ENCODE measurements at places on chromosomes 6 and 20.

DNA sequence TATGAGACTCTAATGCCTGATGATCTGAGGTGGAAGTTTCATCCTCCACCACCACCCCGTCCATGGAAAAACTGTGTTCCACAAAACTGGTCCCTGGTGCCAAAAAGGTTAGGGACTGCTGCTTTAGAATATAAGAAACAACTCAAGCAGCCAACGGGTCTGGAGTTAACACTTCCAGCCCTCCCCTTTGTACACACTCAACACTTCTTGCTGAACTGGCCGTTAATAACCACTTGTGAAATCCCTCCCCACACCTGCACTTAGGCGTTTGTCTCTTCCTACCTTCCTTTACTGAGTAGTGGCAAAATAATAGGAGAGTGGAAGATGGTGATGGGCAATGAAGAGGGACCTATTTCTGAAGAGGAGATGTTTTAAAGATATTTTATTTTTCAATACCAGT, 10.5 kb downstream of the SAYSD1 start:
- no peak for DNase-seq

DNA sequence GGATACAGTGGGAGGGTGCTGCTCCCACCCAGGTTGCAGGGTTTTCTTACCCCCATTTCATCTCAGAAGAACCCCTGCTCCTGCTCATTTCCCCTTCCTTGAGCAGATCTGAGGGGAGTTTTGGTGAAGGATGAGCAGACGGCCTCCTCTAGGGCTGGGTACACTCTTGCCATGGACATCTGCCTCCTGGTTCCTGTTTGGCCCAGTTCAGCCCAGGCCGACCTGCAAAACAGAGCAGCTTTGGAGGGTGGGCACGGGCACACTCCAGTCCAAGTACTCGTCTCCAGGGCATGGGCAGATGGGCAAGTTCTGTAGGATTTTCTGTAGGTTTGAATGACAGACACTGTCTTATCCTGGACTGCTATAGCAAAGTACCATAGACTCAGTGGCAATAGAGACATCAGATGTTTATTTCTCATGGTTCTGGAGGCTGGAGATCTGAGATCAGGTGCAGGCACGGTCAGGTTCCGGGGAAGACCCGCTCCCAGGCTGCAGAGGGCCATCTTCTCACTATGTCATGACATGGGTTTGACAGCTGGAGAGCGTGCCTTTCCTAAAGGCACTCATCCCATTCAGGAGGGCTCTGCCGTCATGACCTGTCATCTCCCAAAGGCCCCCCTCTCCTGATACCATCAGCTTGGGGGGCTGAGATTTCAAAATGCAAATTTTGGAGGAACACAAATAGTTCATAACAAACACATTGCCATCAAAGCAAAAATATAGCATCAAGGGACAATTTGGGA, 6.2 kb downstream of the NPBWR2 start:
- DNase-seq, result no peak

- DNase-seq, result no peak
Observed at GRCh38 chr20:51775241-51775640, 7.1 kb upstream of the ATP9A start.

DNA sequence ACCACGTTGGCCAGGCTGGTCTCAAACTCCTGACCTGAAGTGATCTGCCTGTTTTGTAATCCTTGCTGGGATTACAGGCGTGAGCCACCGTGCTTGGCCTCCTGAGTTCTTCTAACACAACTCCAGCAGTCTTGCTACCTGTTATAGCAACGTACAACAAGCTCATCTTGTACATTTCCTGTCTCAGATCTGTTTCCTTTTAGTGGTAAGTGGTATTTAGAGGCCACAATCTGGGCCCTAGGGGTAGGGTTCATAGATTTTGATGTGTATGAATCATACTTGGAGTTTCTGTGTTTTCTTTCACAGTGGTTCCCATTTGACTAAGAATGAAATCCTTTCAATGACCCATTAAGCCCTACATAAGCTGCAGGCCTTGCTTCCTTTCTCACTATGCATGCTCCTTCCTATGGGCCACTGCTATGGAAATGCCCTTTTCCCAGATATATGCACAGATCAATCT, 27.1 kb upstream of the SYNCRIP start:
- no peak for DNase-seq

GRCh38 chr6:25700761-25701160, 48.7 kb downstream of the SCGN start:
- no peak for DNase-seq

GRCh38 chr6:169502445-169502844, 199.4 kb downstream of the WDR27 start:
- no peak for DNase-seq

GRCh38 chr6:152160346-152160745, 352.9 kb downstream of the ESR1 start:
- DNase-seq, result no peak

- no peak for DNase-seq
Observed at GRCh38 chr6:55293116-55293515, 34.2 kb upstream of the GFRAL start.

DNA sequence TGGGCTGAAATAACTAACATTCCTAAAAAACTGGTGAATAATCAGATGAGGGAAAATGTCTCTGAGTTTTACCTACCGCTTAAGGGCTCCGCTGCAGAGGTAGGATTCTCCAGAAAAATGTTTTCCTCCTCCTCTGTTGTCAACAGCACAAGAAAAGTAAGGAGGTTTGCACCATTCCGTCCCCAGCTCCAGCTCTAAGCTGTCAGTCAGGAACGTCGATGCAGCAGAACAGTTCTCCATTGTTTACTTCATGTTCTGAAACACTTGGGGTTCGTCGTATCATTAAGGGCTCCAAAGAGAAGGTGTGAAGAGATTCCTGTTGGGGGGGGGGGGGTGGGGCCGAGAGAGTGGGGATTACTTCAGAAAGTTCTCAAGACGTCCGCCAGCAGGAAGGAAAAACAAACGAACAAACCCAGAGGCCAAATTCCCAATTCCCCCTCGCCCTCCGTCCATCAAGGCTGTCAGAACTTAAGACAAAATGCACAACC, 734 bp downstream of the MMS22L start:
- DNase-seq, result peak; percentile 27

DNA sequence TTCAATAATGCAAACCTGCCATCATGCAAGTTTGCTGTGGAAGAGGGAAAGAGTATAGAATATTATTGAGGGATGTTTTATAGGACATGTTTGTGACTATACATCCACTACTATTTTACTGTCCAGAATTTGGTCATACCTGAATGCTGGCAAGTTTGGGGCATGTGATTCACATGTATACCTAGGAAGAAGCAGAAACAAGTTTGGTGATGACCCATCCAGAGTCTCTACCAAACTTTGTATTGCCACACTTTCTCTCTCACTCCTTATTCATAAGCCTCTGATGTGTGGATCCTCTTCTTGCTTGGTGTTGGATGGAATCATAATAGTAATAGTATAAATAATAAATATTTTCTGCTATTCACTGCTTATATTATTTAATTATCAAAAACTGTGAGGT, 108.5 kb upstream of the FLRT3 start:
- no peak for DNase-seq

- DNase-seq, result peak; percentile 47
Observed at GRCh38 chr6:3336859-3337515, 78.2 kb downstream of the PSMG4 start.

- no peak for DNase-seq
Observed at GRCh38 chr6:155004576-155005372, 9.7 kb downstream of the TIAM2 start.

DNA sequence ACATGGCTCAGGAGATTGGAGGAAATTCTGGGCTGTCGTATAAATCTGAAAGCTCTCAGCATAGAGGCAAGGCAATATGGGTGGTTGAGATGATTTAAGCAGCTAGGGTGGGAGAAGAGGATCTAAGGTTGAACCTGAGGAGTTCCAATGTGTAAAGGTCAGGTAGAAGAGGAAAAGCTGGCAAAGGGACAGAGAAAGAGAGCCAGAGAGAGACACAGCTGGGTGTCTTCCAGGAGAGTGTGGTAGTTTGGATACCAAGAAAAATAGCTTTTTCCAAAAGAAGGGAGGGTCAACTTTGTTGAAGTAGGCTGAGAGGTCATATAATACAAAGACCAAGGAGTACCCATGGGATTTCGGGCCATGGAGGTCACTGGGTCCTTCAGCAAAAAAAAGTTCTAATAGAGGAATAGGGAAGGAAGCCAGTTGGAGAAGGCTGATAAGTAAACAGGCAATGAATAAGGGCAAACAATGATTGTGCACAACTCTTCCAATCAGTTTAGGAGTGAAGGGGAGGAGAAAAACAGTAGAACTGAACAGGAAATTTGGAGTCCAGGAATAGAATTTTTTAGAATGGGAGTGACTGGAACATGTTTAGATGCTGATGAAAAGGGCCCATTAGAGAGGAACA, 135.1 kb downstream of the QRSL1 start:
- no peak for DNase-seq

- no peak for DNase-seq
Observed at GRCh38 chr6:163954088-163954775, 539.7 kb downstream of the QKI start.

DNA sequence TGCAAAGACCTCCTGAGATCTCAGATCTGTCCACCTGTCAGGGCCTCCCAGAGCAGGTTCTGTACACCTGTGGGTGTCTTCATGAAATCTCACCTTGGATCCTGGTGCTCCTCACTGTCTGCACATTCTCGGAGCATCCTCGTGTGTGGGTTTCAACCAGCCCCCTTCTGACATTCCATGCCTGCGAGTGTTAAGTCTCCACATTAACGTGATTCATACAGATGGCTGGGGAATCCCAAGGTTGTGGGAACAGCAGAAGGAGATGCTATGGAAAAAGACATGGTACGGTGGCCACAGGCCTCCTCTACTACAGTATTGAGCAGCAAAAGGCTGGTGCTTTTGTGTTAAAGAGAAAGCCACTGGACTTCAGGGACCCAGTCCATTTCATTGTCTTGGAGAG, 556.5 kb downstream of the DHX35 start:
- DNase-seq, result no peak

DNA sequence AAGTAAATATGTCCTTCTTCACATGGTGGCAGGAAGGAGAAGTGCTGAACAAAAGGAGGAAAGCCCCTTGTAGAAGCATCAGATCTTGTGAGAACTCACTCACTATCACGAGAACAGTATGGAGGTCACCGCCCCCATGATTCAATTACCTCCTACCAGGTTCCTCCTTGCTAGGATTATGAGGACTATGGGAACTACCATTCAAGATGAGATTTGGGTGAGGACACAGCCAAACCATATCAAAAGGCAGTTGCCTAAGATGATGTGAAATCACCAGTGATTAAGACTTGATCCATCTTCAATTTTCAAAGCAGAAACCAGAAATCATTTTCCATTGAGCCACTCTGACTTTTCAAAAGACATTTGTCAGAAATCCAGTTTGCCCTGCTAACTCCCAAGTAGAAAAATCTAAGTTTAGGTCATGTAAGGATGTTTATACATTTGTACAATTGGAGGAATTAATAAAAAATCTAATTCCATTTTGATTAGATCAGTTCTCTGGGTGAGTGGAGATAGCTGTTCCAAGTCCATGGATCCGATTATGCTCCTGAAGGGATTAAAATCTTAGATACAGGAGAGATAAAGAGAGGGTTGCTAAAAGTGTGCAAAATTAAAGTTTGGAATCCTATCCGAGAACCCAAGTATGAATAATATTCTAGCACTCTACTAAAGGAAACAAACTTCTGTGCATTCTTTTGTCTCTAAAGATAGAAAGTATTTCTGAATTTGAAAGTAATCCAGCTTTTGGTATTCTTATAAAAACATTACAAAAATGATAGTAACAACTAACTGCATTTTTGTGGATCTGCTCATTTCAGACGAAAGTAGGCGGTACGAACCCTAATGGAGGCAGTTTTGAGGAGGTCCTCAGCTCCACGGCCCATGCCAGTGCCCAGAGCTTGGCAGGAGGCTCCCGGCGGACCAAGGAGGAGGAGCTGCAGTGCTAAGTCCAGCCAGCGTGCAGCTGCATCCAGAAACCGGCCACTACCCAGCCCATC, 39.5 kb downstream of the HDDC2 start:
- no peak for DNase-seq

- DNase-seq, result no peak
Observed at GRCh38 chr6:81204731-81205130, 547.8 kb downstream of the TENT5A start.

GRCh38 chr6:20707870-20708269, 173.6 kb downstream of the CDKAL1 start:
- DNase-seq, result no peak

GRCh38 chr6:80366714-80367113, 260.2 kb downstream of the BCKDHB start:
- no peak for DNase-seq

GRCh38 chr6:138596591-138596990, 97.3 kb upstream of the NHSL1 start:
- DNase-seq, result no peak

- no peak for DNase-seq
Observed at GRCh38 chr6:54074578-54075195, 36.6 kb upstream of the MLIP start.

DNA sequence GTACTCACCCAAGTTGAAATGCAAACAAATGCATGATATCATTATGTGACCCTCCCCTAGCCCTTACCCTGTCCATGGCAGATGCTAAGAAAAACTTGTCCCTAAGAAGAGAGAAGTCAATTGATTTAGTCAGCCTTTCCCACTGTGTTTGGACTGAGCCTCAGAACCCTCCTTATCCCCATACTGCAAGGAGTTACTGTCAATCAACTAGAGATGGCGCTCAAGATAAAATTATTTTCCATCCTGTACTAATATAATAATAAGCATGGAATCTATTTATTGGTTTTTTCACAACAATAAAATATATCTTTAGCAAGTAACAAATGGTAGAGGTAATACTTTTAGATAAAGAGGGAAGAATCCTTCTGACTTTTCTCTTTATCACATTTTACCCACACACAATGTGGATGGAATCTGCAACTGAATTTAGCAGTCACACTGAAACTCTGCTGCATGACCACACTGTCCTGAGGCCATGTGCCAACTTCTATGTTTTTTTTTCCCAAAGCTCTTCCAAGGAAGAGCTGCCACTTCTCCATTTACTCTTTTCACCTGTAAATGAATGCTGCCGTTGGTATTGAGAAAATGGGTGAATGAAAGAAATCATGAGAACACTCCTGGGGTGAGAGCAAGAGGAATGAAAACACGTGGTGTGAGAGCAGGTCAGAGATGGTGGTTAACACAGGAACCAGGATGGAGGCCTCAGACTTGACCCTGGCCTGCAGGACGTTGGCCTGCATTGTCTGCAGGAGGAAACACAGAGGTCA, 10.5 kb downstream of the NT5E start:
- no peak for DNase-seq

- no peak for DNase-seq
Observed at GRCh38 chr6:7707787-7708186, 18.1 kb upstream of the BMP6 start.

DNA sequence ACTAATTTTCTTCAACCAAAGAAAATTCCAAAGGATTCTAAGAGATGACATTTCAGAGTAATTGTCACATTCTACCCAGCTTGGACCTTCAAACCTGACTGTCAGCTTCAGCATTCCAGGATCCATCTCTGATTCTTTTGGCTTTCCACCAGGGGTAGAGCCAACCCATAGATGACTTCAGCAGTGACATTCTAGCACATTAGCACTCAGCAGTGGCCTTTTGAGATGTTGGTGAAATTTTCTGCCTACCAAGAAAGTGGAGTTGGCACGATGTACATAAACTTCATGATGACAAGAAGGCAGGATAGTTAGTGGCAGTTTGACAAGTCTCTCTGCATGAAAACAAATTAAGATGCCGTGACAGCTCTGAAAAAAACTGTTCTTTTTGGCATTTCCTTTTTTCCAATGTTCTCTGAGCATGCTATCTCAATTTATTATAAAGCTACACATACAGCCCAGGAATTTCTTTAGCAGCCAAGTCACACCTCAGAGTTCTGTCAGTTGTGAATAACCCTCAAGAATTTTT, 466.5 kb upstream of the RNF217 start:
- DNase-seq, result no peak

- no peak for DNase-seq
Observed at GRCh38 chr6:53803081-53803860, 8.5 kb downstream of the LRRC1 start.

GRCh38 chr6:45590226-45590625, 212.5 kb upstream of the SUPT3H start:
- no peak for DNase-seq

All from colonic mucosa (tissue), 4 donors.